HT-29 (cell line): ENCODE measurements at places on chromosomes 1 and 21. TPM values are rescaled to one million over a fixed set of nuclear protein-coding genes. Genes with fewer than 3 reads are reported as not detected.

- DNase-seq, result no peak
These were observed 462.7 kb upstream of the CXADR start for GRCh38 chr21:17050156-17050555.

The RSPH1 gene
- total RNA-seq, result 1.9 and 2.7 TPM in 2 replicates

GRCh38 chr1:183739082-183739481 lies 65.8 kb upstream of the RGL1 start:
- DNase-seq, result peak; percentile 11

GRCh38 chr1:15412175-15412800 lies 2.6 kb downstream of the EFHD2 start:
- peak; percentile 65 for DNase-seq

The RORC gene
- 0.33 and 1.1 TPM in 2 replicates for total RNA-seq

DNA sequence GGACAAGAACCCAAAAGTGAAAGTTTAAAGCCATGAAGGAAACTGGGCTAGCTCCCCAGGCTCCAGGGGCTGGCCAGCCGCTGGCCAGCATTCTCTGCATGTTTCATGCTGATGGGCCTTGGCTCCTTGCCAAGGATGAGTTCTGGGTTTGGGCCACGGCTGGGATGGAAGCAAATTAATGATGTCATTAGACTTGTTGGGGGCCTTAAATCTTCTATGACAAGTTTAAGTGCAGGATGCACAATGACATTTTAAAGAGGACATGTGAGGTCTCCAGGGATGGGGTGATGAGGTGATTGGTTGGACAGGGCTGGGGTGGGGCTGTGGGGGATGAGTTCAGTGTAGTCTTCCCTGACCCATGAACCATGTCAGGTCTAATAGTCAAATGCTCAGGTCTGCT lies 199.6 kb downstream of the TRABD2B start:
- DNase-seq, result no peak

- no peak for DNase-seq
These were observed 21.8 kb downstream of the KDM4A start for GRCh38 chr1:43671626-43672330.

The CFAP74 gene
- total RNA-seq, result not detected in 2 replicates

The FAM151A gene
- total RNA-seq, result not detected in 2 replicates

The UBASH3A gene
- total RNA-seq, result not detected in 2 replicates

DNA sequence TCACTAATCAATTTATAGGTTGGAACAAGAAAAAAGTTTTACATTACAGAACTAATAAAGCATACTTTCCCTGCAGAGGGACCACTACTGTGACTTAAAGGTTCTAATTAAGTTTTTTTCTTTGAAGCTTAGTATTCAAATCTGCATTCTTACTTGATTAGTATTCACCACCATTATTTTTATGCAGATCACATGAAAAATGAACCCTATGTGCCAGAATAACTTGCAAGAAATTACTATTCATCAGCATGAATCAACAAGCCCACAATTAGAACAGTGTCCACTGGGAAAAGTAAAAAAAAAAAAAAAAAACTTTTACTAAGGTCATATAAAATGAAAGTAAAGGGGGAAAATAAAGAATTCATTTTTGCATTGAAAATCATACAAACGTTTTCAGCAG lies 90.8 kb downstream of the SMYD3 start:
- no peak for DNase-seq

The CTH gene
- 1.0 and 4.9 TPM in 2 replicates for total RNA-seq
